ENCODE measurements at places on chromosomes 12 and 14. TPM values are rescaled to one million over a fixed set of nuclear protein-coding genes. Genes with fewer than 3 reads are reported as not detected.

Gene SLC25A47
- 0.04 TPM for total RNA-seq

DNA sequence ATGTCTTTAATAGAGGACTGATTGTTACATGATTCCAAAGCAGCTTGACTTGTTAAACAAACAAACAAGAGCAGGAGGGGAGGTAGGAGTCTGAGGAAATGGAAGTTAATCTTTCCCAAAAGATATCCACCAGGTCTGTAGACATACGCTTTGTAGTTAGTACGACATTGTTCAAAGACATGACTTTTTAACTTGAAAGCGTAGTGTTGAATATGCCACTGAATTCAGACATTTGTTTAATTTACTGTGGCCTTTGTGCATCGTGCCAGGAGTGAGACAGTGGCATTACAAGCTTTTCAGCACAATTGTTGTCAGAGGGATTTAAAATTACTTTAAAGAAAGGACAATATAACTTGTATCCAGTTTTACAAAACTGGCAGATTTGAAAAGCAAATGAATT, 53.0 kb downstream of the SAV1 start:
- no peak for DNase-seq

Gene SLC35F4
- not detected for total RNA-seq

- no peak for DNase-seq
These were observed 10.2 kb downstream of the TIGAR start for GRCh38 chr12:4331221-4331620.

Gene SLC4A8
- 5.1 TPM for total RNA-seq

- DNase-seq = no peak
These were observed 44.7 kb downstream of the CPM start for GRCh38 chr12:68888243-68888642.

- no peak for DNase-seq
These were observed 29.0 kb downstream of the RTL1 start for GRCh38 chr14:100874411-100875091.

DNA sequence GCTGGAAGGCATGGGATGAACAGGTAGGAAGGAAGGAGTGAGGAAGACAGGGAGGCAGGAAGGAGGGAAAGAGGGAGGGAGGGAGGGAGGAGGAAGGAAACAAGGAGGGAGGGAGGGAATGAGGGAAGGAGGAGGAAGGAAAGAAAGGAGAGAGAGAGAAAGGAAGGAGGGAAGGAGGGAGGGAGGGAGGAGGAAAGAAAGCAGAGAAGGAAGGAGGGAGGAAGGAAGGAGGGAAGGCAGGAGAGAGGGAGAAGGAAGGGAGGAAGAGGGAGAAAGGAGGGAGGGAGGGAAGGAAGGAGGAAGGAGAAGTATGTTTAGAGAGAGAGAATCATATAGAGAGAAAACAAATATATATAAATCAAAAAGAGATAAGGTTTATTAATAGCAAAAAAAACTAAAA, 175.9 kb upstream of the FOXN3 start:
- DNase-seq = no peak

- no peak for DNase-seq
These were observed 16.1 kb downstream of the UBC start for GRCh38 chr12:124898200-124898922.

Gene NOVA1
- 2.1 TPM for total RNA-seq

DNA sequence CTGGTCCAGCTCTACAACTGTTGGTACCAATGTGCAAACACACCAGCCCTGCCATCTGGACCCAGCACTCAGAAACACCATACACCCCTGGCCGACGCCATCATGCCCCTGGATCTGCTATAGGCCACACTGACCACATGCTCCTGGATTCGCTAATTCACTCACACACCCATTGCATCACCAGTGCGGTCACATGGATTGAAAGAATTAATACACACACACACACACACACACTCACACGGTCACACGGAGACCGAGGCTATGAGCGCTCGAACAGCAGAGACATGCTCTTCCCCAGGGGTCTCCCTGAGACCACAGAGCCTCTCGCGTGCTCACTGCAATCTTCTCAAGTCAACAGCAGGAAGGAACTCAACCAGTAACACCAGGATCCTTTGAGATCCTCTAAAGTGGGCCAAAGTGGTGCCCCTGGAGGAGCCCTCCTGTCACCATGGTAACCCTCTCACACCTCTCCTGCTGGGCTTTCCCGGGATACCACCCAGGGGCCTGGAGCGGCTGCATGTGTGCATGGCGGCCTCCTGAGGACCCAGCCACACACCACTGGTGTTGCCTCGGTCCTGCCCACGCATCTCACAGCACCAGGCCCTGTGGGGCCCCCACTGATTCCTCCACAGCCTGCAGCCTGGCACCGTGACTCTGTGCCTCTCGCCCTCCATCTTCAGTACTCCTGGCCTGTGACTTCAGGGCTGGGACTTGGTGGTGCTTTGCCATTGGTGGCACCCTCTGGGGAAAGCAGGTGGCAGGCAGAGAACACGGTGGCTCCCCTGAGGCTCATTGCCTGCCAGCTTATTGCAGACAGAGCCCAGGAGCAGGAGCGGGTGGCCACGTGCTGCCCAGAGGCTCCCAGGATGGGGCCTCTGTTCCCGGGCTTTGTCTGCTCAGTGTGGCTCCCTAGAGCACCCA, 15.1 kb downstream of the LRTM2 start:
- DNase-seq = no peak

GRCh38 chr12:63821781-63822251, 22.7 kb upstream of the SRGAP1 start:
- no peak for DNase-seq

- no peak for DNase-seq
These were observed 84.1 kb downstream of the KIF26A start for GRCh38 chr14:104222396-104223036.

DNA sequence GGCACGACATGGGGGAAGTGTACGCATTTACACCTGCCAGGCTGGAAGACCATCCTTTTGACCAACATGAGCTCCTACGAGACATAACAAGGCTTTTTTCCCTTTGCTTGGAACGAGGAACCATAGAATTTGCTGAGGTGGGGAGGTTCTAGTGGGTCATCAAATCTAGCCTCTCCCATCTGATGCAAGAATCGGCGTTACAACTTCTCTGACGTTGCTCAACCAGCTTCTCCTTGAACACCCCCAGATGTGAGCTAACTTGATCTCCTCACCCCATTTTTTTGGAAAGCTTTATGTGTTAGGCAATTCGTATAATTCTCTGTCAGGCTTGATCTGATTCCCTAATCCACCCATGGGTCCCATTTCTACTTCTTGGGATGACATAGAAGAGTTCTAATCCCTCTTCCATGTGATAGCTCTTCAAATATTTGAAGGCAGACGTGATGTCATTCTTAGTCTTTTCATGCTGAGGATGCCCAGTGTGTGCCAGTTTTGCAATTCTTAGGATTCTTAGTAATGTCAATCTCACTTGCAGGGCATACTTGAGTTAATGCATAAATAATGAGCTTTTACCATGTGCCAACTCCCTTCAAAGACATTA, 163.6 kb upstream of the PARP11 start:
- no peak for DNase-seq

- DNase-seq = no peak
These were observed 23.8 kb upstream of the STK38L start for GRCh38 chr12:27220055-27220987.

DNA sequence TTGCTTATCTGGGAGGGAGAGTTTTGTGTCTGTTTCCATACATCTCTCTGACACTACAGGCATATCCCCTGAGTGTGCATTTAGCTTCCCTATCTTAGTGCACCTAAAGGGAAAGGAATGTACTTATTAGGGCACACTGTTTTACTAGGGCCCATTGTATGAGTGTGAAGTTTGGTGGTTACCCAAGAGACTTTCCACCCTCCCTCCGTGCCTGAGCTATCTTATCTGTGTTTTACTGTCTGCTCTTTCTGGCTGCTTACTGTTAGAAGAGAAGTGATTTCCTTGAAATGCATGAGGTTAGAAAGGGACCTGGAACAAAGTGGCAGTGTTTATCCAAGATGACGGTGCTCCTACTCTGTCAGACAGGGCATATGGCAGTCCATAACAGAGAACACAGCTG, 8.5 kb upstream of the SVOP start:
- no peak for DNase-seq

DNA sequence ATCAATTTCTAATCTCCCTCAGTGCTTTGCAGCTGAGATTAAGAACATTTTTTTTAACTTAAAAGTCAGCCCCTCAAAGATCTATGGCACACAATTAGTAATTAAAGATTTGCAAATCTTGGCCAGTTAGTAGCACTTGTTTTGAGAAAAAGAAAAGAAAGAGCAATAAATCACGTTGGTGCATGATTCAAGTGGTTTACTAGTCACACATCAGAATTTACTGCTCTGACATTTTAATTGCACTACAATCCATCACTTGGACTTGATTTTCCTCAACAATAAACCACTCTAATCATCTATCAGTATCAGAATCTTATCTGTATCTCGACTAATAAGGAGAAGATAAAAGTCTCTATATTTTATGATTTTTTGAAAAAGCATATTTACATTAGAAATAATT, 154.3 kb downstream of the HELB start:
- DNase-seq = no peak

Gene ZNF385A
- total RNA-seq = 0.79 TPM

Gene AMDHD1
- total RNA-seq = 0.07 TPM

DNA sequence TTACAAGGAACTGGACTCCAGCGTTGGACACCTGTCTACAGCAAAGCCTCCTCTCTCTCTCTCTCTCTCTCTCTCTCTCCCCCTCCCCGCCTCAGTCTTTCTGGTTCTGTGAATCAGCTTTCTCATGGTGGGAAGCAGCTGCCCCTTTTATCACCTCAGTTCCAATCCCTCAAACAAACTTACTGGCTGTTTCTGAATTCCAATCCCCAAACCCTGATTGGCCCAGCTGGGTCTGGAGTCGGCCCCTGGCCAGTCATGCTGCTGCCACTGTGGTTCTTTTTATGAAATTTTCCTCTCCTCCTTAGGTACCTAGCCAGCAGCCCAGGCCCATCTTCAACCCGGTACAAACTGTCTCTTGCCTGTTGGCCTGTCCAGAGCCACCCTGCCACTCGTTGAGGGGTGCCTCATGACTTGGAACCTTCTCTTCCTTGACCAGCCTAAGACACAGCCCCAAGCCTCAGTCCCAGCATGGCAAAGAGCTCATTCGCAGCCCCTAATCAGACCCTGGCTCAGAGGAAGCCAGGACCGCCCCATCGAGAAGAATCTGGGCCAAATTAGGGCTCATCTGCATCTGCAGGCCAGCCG, 9.4 kb upstream of the MORN3 start:
- no peak for DNase-seq

Gene CLEC1A
- 16.0 TPM for total RNA-seq

GRCh38 chr12:43884683-43885410, 49.0 kb downstream of the TMEM117 start:
- DNase-seq = no peak

- no peak for DNase-seq
These were observed 1433.2 kb downstream of the LRFN5 start for GRCh38 chr14:43039881-43040280.

- peak; percentile 89 for DNase-seq
These were observed 9.5 kb downstream of the EMP1 start for GRCh38 chr12:13205809-13206559.

DNA sequence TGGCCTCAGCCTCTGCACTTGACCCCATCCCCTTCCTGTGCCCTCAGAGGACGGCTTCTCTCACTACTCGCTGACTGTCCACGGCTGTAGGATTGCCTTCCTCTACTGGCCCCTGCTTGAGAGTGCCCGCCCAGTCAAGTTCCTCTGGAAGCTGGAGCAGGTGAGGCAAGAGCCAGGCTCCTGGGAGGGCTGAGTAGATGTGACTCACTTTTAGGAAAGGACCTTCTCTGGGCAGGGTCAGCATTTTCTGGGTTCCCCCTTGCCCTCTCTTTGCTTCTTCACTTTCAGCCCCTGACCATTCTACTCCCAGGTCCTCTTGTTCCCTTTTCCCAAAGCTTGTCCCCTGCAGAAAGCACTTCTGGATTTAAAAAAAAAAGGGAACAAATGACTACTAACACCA, 7.7 kb downstream of the CLSTN3 start:
- no peak for DNase-seq

Gene CATSPERB
- total RNA-seq = not detected

GRCh38 chr12:45572114-45572513, 157.4 kb upstream of the ARID2 start:
- no peak for DNase-seq

GRCh38 chr12:82723093-82723492, 36.4 kb downstream of the TMTC2 start:
- no peak for DNase-seq

- DNase-seq = no peak
These were observed 36.3 kb downstream of the ACSS3 start for GRCh38 chr12:81114226-81114625.

Gene ADAM21
- total RNA-seq = 0.28 TPM

DNA sequence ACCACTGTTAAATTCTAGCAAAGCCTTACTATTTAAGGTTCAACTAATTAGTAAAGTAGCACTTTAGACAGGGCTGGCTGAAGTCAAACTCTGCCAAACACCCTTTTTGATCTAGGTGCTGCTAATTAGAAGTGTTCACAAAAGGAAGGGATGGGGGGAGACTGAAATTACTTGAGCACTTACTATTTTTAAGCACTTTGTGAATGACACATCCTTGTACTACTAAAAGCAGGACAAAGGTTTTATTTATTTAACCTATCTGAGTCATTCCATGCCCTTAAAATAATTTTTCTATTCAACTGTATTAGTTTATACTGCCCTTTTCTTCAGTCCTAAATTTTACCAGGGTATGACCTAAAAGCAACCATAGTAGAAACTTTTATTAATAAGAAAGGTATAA, 20.1 kb downstream of the MBIP start:
- no peak for DNase-seq

Gene FMNL3
- total RNA-seq = 80.3 TPM

- no peak for DNase-seq
These were observed 650.7 kb downstream of the C12orf50 start for GRCh38 chr12:87378526-87378925.

Gene BEGAIN
- total RNA-seq = 0.13 TPM

Gene CD163
- not detected for total RNA-seq

- DNase-seq = no peak
These were observed 143.5 kb downstream of the ST8SIA1 start for GRCh38 chr12:22190969-22191368.

Measured in pulmonary artery endothelial cell (primary cell).